ENCODE measurements at places on chromosomes 1 and 21.

- DNase-seq: peak; percentile 57
Measured at GRCh38 chr1:179925922-179926849, 28.4 kb upstream of the CEP350 start.

DNA sequence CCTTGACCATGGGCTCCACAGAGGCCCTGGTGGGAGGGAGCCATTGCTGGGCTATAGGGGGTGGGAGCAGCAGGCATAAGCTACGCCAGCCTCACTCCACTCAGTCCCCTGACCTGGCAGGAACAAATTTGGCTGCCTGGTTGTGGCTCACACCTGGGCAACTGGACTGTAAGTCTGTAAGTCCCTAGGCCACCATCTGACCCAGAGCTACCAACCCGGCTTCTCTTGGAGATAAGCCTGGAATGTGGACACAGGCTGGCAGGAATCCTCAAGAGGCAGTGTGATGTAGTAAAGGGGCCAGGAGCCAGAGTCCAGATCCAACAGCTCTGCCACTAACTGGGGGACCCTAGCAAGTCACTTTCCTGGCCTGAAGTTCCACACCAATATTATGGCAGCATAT, 11.4 kb downstream of the NCF2 start:
- no peak for DNase-seq

- no peak for DNase-seq
Measured at GRCh38 chr1:89728381-89728780, 92.5 kb upstream of the LRRC8D start.

DNA sequence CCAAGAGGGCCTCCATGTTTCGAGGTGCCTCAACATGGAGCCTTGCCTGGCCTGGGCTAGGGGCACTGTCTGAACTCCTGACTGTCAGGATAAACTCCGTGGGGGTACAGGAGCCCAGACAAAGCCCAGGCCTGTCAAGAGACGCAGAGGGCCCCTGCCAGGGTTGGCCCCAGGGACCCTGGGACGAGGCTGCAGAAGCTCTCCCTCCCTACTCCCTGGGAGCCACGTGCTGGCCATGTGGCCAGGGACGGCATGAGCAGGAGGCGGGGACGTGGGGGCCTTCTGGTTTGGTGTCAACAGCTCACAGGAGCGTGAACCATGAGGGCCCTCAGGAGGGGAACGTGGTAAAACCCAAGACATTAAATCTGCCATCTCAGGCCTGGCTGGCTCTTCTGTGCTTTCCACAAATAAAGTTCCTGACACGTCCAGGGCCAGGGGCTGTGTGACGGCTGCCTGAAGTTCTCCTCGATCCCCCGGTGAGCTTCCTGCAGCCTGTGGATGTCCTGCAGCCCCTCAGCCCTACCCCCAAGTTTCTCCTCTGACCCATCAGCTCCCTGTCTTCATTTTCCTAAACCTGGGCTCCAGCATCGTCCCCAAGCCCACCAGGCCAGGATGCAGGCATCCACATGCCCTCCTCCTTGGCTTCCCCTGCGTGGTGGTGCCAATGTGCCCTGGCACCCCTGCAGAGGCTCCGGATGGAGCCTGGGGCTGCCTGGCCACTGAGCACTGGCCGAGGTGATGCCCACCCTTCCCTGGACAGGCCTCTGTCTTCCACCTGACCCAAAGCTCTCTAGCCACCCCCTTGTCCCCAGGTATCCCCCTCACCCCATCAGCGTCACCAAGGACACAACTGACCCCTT, 12.8 kb upstream of the LRRC3 start:
- no peak for DNase-seq

- DNase-seq: no peak
Measured at GRCh38 chr1:221217029-221217428, 337.8 kb downstream of the HLX start.

DNA sequence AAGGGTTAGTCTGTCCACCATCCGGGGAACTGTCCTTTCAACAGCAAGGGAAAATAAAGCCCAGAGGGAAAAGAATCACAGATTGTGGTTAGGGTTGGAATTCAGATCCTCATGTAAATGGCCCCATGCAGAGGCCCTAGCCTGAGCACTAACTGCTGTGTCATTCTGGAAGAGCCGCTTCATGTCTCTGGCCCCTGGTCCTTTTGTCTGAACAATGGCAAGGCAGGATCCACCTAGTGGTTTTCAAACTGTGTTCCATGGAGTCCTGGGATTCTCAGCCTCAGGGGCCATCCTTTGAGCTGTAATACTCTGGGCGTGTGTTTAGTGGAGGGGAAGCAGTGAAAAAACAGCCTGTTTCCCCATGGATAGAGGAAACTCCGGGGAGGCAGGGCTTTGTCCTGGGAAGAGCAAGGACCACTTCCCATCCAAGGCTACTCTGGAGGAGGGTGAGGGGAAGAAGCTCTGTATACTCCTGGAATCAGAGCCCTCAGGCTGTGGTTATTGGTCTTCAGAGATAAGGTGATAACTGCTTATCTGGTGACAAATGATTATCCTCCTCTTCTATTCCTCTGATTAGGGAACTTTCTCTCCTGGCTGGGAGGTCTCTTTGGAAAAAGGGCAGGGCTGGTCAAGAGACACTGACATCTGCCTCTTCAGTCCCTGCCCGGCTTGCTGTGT, 19.2 kb downstream of the PAX7 start:
- DNase-seq: no peak

- DNase-seq: no peak
Measured at GRCh38 chr1:214453109-214453722, 98.2 kb downstream of the PTPN14 start.

- no peak for DNase-seq
Measured at GRCh38 chr1:66172272-66172671, 361.7 kb upstream of the SGIP1 start.

- DNase-seq: peak; percentile 78
Measured at GRCh38 chr21:26405735-26406361, 167.2 kb downstream of the CYYR1 start.

GRCh38 chr1:239315631-239316217, 70.6 kb upstream of the CHRM3 start:
- DNase-seq: no peak

DNA sequence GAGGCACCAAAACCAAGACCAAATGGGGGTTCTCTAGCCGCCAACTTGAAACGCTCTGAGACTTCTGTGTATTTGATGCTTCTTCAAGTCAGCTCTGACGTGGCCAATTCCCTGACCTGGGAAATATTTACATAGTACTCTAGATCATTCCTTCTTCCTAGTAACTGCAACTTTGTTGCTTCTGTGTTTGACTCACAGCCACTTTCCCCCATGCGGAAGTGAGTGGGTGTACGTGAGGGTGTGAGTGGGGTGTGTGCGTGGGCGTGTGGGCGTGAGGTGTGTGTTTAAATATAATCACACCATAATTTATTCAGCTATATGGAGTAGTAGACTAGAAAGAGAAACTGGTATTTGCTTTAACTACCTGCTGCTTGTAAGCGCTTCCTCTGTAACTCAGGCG, 111.0 kb downstream of the TAS1R2 start:
- no peak for DNase-seq

- no peak for DNase-seq
Measured at GRCh38 chr21:31334648-31335121, 9.4 kb downstream of the TIAM1 start.

- peak; percentile 96 for DNase-seq
Measured at GRCh38 chr1:85297855-85298629, 21.6 kb upstream of the BCL10 start.

- DNase-seq: no peak
Measured at GRCh38 chr1:16397120-16397519, 30.1 kb downstream of the SZRD1 start.

DNA sequence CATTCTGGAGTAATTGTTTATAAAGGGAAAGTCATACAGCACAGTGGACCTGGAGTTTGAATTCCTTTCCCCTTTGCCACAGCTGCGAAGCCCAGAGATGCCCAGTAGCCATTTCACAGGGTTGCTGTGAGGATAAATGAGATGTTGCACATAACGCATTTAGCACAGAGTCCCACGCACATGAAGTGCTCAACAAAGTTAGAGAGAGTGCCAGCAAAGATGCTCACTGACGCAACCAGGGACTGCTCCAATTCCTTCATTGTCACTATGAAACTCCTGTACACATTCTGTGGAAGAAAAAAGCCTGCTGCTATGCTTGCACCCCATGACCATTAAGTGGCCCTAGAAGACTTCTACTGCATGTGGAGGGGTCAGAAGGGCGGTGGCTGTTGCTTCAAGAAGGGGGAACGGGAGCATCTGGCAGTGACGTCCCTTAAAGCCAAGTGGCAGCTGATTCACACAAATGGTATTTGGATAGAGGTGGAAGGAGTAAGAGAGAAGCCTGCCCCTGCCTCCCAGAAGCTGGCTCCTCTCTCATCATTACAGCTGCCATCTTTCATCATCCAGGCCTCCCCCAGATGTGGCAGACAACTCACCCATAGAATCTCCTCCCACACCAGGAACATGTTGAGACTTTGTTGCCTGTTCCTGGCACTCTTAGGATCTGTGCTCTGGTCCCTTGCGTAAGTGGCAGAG, 26.5 kb upstream of the VAV3 start:
- DNase-seq: peak; percentile 34

DNA sequence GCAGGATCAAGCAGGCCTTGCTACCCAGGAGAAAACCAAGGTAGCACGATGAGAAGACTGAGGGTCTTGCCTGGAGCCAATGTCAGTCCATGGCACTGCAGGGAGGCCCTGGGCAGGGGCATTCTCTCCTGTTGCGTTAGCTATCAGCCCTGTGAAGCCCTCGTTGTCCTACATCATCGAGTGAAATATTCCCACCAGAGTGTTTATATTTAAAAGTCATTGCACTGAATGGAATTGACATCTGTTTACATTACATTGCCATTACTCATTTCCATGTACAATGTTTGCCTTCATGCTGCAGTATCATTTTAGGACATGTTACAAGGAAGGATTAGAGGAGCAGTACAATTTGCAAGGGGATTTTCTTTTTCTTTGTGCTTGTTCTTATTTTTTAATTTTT, 243.9 kb downstream of the KAZN start:
- no peak for DNase-seq

DNA sequence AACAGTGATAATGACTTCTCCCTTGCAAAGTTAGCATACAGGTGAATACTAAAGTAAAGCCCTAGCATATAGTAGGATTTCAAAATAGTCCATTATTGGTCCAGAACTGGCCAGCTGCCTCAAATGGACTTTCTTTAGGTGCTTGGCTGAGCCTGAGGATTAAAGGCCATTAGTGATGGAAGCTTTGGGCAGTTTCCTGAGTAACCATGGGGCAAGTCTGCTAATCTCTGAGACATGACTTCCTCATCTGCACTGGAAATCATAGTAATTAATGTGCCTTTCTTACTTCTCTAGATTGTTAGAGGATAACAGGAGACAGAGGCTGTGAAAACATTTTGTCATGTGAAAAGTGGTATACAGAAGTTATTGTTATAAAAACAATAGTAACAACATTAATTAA, 156.5 kb upstream of the UBE2U start:
- no peak for DNase-seq

DNA sequence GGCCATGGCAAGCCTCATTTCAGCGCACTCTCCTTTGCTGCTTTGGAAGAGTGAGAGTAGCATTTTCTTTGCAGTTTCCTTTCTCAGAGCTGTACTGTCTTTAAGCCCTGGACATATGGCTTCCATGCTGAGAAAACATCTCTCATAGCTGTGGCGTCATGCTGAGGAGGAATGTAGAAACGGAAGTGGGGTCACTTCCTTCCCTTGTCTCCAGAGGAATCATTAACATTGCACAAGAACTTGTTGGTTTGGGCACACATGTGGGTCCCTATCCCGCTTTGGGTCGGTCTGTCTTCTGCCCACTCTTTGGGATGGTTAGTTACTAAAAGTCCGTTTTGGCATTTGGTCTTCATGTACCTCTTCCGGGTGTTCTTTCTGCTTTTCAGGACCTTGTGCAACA, 5.6 kb downstream of the MFN2 start:
- no peak for DNase-seq

DNA sequence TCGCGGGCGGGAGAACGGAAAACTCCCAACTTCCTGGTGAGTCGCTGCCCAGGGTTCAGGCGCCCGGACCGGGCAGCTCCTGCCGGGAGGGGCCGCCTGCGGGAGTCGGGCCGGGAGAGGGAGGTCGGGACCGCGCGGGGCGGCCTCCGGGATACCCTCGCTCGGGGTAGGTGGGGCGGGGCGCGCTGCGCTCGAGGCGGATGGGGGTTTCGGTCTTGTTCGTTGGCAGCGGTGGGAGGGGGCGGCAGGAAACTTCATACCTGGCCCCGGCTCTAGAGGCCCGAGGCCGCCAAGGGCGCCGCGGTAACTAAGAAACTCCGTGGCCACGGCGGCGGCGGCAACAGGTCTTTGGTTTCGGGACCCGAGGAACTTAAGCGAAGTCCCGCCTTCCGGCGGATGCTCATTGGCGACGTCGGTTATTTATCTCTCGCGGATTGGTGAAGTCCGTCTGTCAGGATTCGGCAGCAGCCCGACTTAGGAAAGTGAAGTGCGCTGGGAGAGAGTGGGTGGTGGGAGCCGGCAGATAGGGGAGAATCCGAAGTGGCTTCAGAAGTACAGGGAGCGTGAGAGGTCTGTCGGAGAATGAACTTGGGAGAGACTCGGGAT, 546 bp downstream of the NEK7 start:
- peak; percentile 71 for DNase-seq

GRCh38 chr21:42929969-42930368, 4.5 kb upstream of the ERVH48-1 start:
- no peak for DNase-seq

- no peak for DNase-seq
Measured at GRCh38 chr1:20551161-20551560, 1.2 kb upstream of the FAM43B start.

- no peak for DNase-seq
Measured at GRCh38 chr21:30717105-30717504, 1.5 kb downstream of the KRTAP21-3 start.

DNA sequence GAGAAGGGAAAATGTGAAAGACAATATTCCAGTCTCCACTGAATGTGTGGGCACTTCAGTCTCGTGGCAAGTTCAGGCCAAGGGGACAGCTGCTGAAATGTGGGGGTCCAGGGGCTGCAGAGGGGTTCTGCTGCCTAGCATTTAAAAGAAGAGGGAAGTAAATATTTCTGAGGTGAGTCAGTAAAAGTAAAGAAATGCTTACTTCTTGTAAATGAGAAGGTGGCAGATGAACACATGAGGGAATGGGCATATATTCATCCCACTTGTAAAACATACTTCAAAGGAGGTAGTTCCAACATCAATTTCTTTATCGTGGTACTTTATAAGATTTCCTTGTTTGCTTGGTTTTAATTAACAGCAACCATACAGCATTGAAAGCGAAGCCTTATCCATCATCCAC, 63.1 kb upstream of the HIVEP3 start:
- DNase-seq: no peak

Measured in GM04504 (cell line).